ENCODE measurements at places on chromosomes 3 and 15.

- DNase-seq, result no peak
These were observed 42.8 kb upstream of the TMEM115 start for GRCh38 chr3:50401978-50402595.

DNA sequence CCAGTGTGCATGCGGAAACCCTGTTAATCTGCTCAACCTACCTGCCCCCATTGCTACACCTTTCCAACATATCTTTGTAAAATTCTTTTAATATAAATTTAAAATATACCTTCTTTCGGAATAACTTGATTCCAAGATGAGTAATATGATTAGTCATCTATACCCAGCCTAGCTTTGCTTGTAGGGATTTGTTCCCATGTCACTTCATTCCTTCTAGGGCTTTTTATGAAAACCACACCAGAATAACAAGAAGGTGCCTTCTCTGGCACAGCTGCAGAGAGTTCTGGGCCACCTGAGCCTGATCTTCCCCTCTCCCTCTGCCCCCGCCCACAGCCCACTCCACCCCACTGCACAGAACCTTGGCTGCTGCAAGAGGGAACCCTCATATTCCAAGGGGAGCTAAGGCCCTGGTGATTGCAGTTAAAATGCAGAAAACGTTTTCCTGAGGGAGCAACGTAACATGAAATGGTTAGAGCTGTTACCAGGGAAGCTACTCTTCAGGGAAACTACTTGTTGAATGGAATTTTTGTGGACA lies 38.6 kb upstream of the HACD2 start:
- no peak for DNase-seq

DNA sequence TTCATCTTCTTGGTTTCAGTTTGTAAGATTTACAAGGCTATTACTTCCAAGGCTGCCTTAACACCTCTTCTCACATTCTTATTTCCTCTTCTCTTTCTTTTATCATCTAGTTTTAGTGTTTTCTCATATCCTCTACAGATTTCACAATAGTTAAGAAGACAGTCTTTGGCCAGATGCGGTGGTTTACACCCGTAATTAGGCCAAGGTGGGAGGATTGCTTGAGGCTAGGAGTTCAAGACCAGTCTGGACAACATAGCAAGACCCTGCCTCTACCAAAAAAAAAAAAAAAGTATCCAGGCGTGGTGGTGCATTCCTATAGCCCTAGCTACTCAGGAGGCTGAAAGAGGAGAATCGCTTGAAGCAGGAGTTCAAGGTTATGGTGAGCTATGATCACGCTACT lies 3.5 kb upstream of the ALDH1A2 start:
- no peak for DNase-seq

DNA sequence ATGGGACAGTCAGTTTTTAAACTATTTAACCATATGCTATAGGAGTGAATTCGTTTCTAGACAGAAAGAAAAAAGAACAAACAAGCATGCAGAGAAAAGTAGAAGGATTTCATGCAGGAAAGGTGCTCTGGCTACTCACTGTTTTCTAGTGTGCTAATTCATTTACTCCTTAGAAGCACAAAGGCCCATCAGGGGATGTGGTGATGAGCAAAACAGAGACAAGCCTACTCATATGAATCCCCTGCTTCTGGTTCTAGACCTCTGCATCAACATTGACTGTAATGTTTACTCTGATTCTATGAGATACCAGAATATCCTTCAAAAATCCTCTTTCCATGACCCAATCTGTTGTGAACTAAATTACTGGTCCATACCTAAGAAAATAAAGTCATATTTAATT lies 801.9 kb downstream of the PLOD2 start:
- DNase-seq, result no peak

DNA sequence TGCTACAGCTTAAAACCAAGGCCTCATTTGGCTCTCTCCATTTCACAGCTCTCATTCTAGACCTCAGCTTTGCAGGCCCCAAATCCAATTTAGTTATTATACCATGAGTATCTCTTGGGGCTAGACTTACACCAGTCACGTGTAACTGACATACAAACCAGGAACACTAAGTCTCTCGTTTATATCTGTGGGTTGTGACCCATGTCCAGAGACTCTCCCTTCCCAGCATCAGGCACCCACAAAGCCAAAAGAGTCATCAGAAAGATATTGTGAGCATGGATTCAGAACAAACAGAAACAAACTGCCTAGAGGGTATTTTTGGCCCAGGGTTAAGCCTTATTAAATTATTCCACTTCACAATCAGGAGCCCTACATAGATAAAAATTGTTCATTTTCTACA lies 5.6 kb upstream of the CCDC13 start:
- DNase-seq, result no peak

GRCh38 chr3:108208831-108209230 lies 13.4 kb downstream of the IFT57 start:
- no peak for DNase-seq
